Fibroblast of the conjunctiva (primary cell): ENCODE measurements at places on chromosomes 1 and 21.

DNA sequence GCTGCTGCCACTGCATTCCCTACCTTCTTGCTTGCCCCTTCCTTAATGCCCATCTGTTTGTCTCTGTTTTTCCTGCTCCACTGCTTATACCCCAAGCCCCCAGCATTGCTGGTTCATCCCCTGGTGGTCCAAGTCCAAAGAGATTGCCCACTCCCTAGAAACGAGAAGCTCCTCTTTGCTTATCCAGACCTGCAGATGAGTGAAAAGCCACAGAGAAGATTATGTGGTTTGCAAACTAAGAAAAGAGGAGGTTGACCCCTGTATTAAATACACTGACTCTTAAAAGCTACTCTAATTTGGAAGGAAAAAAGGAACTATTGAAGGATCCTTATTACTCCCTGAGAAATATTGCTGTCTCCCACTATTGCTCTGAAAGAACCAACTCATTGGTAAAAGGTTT, 146.8 kb upstream of the RAB4A start:
- no peak for DNase-seq

- no peak for DNase-seq
Observed at GRCh38 chr1:46451948-46452930, 37.4 kb upstream of the DMBX1 start.

GRCh38 chr1:176603696-176604095, 140.7 kb downstream of the PAPPA2 start:
- no peak for DNase-seq

DNA sequence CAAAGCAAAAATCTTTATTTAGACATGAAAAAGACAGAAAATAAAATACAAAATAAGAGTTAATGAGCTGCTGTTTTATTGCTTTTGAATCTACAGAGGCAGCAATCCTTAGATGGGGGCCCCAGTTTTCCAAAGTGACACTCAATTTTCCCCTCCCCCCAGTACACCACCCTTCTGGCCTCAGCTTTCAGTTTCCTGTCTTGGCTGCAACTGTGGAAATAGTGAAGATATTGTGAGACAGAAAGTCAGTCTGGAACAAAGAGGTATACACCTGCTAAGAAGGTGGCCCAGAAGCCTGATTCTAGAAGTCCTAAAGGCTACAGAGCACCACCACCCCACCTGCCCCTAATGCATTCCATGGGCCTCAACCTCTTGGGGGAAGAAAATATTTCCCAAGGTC, 1.1 kb upstream of the MTMR11 start:
- DNase-seq = no peak

- no peak for DNase-seq
Observed at GRCh38 chr1:89999628-90000027, 4.7 kb downstream of the ZNF326 start.

DNA sequence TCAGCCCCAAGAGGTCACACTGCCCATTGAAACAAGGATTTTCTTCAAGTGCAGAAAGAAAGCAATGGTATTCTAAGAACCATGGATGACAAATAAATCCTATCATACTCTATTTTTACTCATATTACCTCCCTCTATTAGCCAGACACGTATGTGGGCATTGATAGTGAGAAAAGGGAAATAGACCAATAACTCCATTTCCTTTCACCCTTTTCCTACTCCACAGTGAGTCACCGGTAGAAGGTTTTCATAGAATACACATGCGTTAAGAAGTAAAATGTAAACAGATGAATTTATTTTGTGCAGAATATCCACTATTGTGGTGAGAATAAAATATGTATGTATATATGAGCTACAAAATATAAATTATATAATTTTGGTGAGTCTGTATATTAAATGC, 568.9 kb upstream of the ADGRL4 start:
- no peak for DNase-seq

DNA sequence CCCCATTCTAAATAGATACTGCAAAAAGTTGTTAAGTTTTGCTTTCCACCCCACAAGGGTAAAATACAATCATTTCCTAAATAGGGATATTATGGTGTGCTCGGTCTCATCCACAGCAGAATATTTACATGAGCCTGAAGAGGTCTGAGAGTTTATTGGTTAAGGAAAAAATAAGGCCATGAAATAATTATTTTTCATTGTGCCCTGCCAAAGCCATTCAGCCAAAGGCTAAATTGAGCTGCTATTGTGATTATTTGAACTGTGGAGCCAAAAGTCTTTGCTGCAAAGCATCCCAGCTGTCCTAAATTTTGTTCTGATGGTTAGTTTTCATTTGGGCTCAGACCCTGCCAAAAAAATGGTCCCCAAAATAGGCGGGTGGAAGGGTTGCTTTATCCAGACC, 298.7 kb upstream of the ESRRG start:
- DNase-seq = no peak

DNA sequence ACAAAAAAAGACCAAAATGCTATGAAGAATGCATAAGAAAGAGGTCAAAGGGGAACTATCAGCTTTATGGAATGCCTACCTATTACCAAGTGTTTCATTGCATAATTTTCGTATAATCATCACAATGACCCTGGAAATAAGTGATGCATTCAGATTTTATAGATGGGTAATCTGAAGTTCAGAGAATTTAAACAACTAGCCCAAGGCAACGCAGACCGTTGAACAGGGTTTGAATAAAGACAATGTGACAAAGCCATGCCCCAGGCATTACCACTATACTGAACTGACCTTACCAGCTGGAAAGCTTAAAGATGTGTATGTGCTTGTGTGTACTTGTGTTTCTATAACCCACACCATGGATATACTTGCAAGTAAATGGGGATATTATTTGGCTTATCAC, 827.6 kb upstream of the ADGRL2 start:
- no peak for DNase-seq

DNA sequence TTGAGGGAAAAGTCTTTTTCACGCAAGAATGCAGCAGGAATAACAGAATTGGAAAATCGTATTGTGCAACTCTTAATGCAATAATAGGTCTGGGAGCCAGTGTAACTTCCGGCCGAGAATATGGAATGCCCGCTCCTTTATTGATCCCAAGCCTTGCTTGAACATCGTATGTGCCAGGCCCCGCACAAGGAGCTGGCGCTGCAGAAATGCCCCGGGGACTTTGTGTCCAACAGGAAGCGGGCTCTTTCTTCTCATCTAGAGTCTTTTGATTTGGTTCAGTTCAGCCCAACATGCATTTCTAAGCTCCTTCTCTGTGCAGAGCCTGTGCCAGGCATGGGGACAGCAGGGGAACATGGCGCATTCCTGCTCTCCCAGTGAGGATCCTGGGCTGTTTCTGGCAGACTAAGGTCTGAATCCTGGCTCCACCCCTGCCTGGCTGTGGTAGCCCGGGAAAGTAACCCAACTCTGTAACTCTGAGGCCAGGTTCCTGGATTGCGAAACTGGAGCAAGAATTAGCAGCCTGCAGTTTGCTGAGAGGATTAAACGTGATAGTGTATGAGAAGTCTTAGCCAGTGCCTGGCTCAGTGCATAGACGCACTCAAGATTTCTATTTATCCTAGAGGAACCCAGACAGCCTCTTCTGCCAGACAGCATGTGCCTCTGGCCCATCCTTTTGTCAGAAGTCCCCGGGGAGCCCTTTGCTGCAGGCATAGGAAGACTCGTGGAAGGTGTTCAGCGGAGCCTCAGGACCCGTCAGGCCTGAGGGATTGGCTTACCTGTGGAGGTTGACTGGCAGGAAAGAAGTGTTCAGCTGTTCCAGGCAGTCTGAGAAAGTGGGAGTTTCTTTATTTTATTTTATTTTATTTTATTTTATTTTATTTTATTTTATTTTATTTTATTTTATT, 987 bp upstream of the CDCP2 start:
- peak; percentile 33 for DNase-seq

DNA sequence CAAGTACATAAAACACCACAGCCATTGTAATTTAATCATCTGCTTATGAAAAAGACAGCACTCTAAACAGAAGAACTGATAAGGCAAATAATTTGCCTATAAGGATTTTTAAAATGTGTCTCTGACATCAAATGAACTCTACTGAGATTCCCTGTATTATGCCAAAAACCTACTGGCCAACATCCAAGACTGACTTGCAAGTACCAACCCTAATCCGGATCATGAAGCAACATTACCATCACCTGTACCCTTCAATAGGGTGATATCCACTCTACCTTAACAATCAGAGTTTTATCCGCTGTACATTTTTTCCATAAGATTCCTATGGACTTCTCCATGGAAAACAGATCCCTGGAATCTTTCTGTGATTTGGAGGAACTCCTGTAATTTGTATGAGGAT, 4.6 kb downstream of the RGS7 start:
- no peak for DNase-seq

- no peak for DNase-seq
Observed at GRCh38 chr1:155037851-155038441, 4.3 kb downstream of the DCST1 start.

GRCh38 chr1:239575113-239575512, 188.7 kb downstream of the CHRM3 start:
- DNase-seq = no peak

GRCh38 chr1:224528900-224529299, 87.2 kb upstream of the CNIH3 start:
- peak; percentile 63 for DNase-seq
